NCI-H460 (cell line): ENCODE measurements at places on chromosomes 3 and 15.

DNA sequence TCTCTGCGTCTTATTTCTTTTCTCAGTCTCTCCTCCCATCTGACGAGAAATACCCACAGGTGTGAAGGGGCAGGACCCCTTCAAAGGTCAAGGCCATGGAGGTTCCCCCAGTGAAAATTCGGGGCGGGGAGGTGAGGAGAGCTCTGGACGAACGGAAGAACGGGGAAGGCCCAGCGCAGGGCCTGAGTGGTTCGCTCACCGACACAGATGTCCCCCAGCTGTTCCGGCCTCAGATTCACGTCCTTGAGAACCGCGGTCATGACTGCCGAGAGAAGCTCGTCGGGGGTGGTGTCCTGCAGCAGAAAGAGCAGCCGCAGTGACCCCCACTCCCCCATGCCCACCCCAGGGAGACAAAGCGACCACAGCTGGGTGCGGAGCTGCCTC, 542 bp downstream of the ACAA1 start:
- DNase-seq: no peak

GRCh38 chr3:149535333-149535685, 60.8 kb downstream of the TM4SF4 start:
- DNase-seq: no peak

- DNase-seq: no peak
Observed at GRCh38 chr3:27423463-27423862, 54.3 kb upstream of the NEK10 start.

- DNase-seq: no peak
Observed at GRCh38 chr3:4195006-4195405, 108.2 kb upstream of the SETMAR start.

GRCh38 chr15:90230071-90230494, 3.7 kb downstream of the CIB1 start:
- no peak for DNase-seq

DNA sequence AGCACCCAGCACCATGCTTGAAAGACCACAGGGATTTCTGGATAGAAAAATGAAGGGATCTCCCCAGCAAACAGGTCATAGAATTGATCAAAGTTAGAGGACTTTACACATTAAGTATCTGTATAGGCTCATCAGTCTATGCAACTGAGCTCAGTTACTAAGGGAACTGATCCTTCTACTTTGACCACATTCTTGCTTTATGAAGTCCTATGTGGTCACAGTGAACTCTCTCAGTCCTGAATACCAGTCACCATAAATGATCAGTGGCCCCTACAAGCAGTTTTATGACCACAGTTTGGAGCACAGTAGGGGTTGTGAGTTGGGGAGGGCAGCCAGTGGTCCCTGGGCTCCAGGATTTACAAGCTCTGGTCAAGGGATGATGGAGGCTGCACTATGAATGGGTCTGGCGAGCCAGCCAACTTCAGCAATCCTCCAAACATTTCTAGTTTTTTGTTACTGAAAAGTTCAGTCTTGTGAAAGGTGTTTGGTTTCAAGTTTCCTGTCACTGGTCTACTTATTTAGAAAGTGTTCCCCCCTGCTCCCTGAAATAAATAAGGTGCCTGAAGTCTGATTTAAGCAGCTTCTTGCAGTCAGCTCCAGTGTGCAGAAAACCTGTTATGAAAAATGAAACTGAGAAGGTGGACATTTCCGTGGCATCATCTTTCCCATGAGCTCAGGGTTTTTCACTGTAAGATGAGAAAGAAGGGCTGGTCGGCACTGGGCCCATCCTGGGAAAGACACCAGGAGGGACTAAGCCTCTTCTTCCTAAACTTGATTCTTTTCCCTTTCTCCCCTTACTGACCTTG, 75.5 kb downstream of the DAPK2 start:
- no peak for DNase-seq

GRCh38 chr3:139020036-139020867, 474 bp downstream of the PRR23B start:
- DNase-seq: no peak

- no peak for DNase-seq
Observed at GRCh38 chr3:143795874-143796273, 52.4 kb downstream of the SLC9A9 start.

- DNase-seq: no peak
Observed at GRCh38 chr3:128041344-128041743, 10.9 kb upstream of the SEC61A1 start.

DNA sequence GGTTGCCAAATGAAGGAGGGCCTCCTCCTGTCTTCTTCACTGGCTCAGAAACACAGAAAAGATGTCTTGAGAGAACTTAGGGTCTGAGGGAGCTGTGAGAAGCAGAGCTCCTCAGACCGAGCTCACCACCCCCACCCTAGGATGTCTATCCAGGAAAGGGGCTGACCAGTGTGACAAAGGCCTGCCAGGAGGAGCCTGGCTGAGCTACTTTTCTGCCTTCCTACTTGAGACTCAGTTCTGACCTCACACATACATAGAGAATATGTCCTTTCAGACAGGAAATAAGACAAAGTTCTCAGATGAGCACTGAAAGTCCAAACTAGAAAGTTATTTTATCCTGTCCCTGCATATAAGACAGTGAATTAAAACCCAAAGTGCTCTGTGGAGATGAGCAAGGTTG, 54.5 kb downstream of the KIF9 start:
- DNase-seq: no peak

- no peak for DNase-seq
Observed at GRCh38 chr3:181383760-181384159, 328.0 kb upstream of the SOX2 start.

DNA sequence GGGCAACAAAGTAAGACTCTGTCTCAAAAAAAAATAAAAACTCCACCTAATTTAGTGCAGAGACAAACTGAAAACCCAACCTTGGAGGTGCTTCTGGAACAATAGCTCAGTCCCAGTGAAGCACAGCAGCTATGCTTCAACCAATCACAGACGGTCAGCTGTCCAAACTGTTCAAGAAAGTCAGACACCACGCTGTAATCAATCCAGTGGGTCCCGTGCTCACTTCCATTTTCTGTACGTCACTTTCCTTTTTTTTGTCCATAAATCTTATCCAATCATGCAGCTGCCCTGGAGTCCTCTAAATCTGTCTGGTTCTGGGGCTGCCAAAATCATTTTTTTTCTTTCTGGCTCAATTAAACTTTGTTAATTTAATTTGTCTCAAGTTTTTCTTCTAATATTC, 93.6 kb upstream of the FAM174B start:
- DNase-seq: no peak

DNA sequence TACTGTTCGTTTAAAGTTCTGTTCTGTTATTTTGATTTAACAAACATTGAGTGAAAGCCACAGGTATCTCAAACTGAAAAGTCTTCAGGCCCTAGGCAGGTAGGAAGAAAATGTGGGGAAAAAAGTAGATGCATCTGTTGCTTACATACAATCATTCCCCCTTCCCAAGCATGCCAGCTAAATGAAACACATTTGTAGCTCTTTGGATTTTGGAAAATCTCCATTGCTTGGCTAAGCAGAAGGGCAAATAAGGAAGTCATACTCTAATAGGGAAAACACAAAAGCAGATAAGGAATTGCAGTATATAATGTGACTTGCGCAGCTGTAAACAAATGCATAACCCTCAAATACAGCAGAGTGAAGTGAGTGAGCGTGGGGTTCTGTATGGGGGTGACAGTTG, 375.9 kb downstream of the FGF12 start:
- DNase-seq: no peak

- DNase-seq: no peak
Observed at GRCh38 chr15:68313501-68314410, 36.2 kb downstream of the FEM1B start.

- DNase-seq: no peak
Observed at GRCh38 chr15:73741321-73741836, 11.8 kb downstream of the INSYN1 start.

- no peak for DNase-seq
Observed at GRCh38 chr3:163785693-163786092, 1292.6 kb downstream of the SI start.

DNA sequence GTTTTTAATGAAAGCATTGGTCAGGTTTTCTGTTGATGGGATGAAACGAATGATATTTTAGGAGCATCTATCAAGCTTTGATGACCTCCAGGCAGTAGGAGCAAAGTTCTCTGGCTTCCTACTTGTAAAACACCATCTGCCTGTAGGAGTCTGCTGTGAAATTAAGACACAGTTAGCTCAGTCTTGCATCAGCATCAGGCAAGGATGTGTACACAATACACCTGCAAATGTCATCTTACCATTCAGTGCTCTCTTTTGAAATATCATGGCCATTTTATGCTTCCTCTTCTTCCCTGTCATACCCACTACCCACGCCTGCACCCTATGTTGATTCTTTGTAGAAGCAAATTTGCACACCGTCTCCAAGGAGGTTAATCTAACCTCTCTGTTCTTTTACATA, 38.2 kb downstream of the B3GALNT1 start:
- DNase-seq: no peak

DNA sequence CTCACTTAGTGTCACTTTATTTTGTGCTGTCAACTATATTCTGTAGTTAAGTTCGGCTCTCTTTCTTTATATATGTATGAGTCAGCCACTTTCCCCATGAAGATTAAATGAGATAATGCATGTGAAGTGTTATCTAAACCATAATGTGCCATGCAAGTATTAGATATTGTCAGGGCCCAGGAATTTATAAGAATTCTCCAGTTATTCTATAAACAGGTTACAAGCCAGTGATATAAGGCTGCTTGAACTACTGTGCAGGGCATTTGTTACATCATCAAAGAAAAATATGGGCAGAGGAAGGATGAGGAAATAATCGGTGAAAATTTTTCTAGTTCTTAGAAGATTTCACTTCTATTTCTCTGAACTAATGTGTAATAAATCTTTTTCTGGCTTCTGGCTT, 1049.0 kb upstream of the NR2F2 start:
- no peak for DNase-seq

- no peak for DNase-seq
Observed at GRCh38 chr15:57253082-57253481, 123.2 kb upstream of the CGNL1 start.

DNA sequence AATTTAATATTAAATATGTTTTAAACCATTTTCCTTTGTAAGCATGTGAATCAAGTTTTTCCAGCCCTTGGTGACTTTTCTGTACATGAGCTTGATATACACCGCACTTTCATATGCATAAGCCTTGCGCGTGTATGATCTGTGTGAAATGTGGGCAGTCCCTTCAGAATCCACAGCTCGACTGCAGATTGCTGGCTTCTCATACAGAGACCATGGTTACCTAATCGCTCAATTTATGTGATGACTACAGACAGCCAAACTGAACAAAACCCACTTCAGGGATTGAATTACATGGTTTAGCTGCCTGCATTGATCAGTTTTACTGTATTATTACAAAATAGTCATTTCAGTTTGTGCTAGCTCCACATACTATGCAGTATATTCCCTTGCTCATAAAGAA, 212.3 kb upstream of the NECTIN3 start:
- DNase-seq: no peak

DNA sequence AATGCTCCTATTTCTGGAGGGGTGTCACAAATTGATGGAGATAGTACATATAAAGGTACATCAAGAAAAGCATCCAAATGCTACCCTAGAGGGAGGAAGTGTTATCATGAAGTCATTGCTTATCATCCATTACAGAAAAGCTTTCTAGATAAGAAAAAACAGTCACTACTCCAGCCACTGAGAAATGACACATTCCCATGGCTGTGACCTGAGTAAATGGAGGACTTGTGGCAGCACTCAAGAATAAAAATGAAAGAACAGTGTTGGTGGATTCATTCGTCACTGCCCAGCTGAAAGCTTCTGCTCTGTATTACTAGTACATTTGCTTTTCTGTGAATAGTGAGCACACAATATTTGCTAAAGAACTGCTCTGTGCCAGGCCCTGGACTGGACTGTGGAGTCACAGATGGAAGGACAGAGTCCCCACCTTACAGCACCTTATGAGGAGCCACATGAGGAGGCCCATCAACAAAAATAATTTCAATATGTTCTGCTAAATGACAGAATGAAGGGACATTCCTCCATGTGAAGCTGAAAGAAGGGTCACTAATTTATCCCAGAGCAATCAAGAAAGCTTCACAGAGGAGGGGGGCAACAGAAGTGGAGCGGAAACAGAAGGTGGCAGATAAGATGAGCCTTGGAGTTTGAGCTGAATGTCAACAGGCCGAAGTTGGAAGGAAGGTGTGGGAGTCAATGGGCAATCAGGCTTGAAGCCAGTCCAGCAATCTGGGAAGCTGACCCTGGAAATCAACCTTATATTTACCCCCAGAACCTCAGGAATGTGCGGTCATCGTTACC, 343.5 kb upstream of the TRIM42 start:
- DNase-seq: no peak

DNA sequence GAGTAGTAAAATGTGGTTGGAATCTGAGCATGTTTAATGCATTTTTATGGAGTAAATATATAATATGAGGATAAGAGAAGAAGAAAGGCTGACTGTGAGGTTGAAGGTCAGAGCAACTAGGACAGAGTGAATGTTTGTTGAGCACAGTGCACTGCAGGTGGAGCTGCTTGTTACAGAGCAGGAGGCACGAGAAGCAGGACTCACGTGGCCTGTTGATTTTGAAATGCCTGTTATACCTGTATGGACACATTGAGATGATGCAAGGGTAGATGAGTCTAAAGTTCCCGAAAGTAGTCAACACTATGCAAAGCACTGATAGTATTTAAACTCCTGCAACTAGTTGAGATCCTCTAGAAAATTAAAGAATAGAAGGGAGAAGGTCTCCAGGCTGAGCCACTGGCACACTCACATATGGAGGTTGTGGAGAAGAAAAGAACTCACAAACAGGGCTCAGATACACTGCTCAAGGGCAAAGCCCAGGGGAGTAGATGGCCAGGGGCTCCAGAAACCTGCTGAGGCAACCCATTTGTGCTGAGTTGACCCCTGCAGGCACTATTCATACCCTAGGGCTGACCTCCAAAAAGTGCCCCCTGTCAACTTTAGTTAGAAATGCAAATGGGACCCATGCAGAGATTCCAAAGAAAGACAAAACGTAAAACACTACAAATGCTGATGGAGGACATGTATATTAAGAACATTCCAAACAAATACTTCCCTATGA, 541.5 kb downstream of the GABRG3 start:
- no peak for DNase-seq

GRCh38 chr15:66739287-66739686, 37.3 kb downstream of the SMAD6 start:
- no peak for DNase-seq
